ENCODE measurements at places on chromosomes 7 and 10. TPM values are rescaled to one million over a fixed set of nuclear protein-coding genes. Genes with fewer than 3 reads are reported as not detected.

CHAT gene
- not detected for total RNA-seq

OR2A42 gene
- total RNA-seq, result 0.08 TPM

FAM107B gene
- 67.2 TPM for total RNA-seq

FOXI2 gene
- total RNA-seq, result 1.1 TPM

UFSP1 gene
- total RNA-seq, result 4.6 TPM

GRID1 gene
- total RNA-seq, result 2.7 TPM

CPVL gene
- 15.6 TPM for total RNA-seq

MBLAC1 gene
- total RNA-seq, result 1.5 TPM

SEMA3A gene
- total RNA-seq, result 8.1 TPM

LIPK gene
- not detected for total RNA-seq

IL15RA gene
- 13.5 TPM for total RNA-seq

AUTS2 gene
- 119 TPM for total RNA-seq

DNA sequence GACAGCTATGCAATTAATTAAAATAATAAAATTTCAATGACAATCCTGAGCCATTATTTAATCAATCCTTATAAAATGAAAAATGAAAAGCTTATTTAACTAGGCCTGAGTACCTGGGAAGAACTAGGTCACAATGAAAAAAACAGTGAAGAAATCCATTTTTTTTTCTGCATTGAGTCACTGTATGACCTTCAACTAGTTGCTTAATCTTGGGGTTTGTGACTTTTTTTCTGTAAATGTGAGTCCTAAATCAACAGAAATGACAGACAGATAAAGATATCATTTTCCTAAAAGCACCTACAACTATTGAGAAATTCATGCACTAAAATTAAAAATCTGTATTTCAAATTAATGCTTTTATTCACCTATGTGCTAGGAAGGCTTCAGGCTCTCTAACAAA is 96.8 kb downstream of the TMEM26 start:
- no peak for DNase-seq

- DNase-seq, result peak; percentile 76
Measured at GRCh38 chr7:159012353-159013069, 132.2 kb downstream of the VIPR2 start.

GRCh38 chr7:84216472-84216871 is 21.9 kb upstream of the SEMA3A start:
- DNase-seq, result no peak

DNA sequence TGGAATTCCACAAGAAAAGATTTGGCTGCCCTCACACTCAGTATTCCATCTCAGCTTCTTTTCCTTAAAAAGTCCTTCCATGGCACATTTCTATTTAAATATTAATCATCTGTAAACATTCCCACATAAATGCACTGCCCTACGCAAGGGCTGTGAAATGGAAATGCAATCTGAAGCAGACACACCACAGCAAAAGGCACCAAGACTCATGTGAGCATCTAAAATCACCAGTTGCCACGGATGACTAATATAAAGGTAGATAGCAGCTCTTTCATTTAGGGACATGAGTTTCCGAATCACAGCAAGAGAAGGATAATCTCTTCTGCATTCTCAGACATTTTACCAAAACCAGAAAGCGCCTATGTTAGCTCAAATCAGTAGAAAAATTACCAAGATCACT is 31.6 kb downstream of the COA1 start:
- DNase-seq, result no peak

DNA sequence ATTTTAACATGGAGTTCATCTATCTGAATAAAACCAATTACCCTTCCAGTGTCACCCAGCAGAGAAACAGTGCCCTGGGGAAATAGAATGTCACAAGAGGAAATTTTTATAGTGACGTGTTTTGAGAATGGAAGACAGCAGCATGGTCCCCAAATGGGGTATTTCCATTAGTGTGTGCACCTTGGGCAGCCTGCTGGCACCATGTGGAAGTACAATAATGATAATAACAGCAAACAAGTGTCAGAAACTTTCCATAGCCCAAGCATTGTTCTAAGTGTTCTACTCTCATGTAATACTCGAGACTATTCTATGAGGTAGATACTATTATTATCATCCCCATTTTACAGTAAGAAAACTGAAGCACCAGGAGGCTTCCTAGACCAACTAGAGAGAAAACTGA is 2.2 kb upstream of the PDE1C start:
- no peak for DNase-seq

- DNase-seq, result no peak
Measured at GRCh38 chr7:135662123-135662372, 266 bp upstream of the STMP1 start.

GRCh38 chr7:22726907-22727713 is at the start of gene IL6:
Gene IL6, plus strand, starts transcription at chr7:22727200. Its CDS starts 63 bp downstream, at chr7:22727263.
- peak; percentile 73 for DNase-seq

GRCh38 chr7:47347816-47348385 is 234.0 kb downstream of the TNS3 start:
- peak; percentile 22 for DNase-seq

DNA sequence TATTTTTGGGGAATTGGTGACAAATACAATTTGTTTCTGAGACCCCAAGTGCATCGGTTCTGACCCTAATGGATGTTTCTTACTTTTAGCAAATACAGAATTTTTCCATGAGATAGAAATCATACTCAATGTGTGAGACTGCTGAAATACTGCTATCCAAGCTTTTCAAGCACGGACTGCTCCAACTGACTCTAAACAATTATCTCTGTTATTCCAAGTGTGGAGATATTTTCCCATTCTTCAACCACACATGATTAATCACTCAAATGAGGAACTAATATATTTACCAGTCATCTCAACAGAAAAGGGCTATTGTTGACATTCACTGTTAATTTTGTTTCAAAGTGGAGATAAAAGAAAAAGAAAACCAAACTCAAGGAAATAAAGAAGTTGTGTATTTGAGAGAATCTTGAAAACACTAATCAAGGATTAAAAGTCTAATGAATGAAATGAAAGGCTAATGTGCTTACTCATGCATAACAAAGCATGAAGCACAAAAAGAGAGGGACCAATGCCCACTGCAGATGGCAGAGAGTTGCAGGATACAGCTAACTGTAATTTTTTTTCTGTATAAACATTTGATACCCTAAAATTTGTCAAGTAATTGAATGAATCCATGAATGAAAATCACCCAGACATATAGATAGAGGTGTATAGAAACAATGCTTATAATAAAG is 423.6 kb downstream of the DGKB start:
- DNase-seq, result no peak

DNA sequence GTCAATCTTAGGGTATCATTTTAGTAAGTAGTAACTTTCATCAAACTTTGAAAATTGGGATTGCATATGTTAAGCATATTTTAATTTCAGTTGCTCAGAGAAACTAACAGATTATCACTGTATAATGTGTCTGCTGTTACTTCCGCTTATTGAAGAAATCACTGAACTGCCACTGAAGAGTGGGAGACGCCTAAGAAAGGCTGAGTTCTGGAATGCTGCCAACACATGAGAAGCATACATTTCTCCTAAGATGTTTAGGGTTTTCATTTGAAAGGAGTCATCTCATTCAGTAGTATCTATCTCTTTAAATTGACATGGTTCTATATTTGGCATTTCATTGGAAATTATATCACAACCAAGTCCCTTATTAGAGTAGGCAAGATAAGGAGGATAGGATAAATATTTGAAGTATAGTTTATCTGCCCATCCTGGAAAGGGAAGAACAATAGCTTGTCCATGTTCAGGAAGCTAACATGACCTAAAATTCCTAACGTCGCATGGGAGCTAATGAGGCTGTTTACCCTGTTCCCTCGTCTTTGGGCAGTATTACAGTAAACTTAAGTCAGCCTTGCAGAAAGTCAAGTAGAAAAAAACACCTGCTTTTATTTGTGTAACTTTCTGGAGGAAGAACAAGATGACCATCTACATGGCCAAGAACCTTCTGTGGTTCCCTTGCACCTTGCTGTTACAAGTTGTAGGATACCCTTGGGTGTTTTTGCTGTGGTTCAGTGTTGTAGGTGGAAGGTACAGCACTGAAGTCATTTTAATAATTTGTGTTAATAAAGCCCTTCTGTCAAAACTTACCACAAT is 67.3 kb downstream of the NHLRC2 start:
- no peak for DNase-seq

DNA sequence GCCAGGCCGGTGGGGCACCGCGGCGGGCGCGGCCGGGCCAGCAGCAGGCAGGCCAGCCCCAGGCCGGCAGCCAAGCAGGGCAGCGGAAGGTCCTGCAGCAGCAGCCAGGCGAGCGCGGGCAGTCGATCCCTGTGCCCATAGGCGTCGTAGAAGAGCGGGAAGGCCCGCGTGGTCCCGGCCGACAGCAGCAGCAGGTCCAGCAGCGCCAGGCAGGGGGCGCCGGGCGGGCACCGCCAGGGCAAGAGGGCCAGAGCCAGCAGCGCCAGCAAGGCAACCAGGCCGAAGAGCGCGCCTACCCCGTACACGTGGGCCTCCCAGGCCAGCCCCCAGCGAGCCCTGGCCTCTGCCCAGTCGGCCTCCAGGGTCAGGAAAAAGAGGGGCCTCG is 8.4 kb upstream of the RBM28 start:
- DNase-seq, result peak; percentile 60

DNA sequence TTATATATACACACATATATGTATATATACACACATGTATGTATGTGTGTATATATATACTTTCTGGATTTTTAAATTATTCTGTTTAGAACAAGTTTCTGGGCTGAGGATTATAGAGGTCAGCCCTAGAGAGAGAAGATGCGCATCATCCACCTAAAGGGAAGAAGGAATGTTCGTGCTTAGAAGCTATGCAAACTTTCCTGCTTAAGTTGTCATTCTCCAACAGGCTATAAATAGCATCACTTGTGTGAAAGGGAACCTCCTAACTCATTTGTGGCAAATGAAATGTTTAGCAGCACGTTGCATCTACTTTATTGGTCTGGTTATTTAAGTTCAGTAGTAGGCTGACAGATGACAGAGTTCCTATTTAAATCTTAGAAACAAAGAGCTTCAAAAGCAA is 23.9 kb upstream of the TPK1 start:
- no peak for DNase-seq

GRCh38 chr10:69684981-69685353 is 54.9 kb downstream of the FAM241B start:
- no peak for DNase-seq

GRCh38 chr10:110918269-110918642 is 724 bp downstream of the BBIP1 start:
- peak; percentile 97 for DNase-seq

DNA sequence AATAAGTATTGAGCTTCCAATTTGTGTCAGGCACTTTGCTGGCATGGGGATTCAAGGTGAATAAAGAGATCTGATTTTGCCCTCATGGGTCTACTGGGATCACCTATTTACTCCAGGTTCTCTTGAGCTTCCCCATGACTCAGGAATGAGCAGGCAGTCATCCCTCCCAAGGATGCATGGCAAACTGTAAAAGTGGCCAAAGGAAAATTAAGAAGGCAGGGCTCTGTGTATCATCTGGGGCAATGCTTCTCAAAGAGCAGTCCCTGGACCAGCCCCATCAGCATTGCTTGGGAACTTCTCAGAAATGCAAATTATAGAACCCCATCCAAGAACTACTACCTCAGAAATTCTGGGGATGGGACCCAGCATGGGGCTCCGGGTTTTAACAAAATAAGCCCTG is 48.7 kb downstream of the WDFY4 start:
- no peak for DNase-seq

DNA sequence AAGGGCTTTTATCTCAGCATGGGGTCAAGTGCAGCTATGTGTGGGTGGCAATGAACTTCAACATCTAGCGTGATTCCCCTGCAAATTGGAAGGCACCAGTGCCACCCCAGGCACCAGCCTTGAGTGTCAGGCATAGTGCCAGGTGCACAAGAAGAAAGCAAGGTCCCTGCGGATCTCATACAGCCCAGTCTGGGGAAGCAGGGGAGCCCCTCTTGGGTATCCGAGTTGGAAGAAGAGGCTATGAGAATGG is 269.0 kb downstream of the RPS24 start:
- no peak for DNase-seq

DNA sequence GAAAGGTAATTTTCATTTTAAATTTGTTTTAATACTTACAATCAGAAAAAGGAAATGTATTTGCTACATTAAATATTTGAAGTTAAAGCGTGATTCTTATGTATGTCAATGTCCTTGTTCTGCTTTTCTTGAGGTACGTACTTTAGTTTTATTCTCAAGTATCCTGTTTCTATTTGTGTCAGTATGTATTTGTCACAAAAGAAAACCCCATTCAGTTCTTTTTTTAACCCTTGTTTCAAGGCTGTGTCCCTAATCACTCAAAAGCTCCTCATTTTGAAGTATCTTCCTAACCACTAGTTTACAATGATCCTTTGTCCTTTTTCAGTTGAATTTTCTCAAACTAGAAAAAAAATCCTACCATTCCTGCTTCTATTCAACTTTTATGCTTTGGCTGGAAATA is 25.2 kb downstream of the NHLRC2 start:
- DNase-seq, result no peak

- no peak for DNase-seq
Measured at GRCh38 chr7:129298268-129298893, 73.6 kb downstream of the AHCYL2 start.

GRCh38 chr7:20218279-20218678 is 1.1 kb upstream of the MACC1 start:
- no peak for DNase-seq

DNA sequence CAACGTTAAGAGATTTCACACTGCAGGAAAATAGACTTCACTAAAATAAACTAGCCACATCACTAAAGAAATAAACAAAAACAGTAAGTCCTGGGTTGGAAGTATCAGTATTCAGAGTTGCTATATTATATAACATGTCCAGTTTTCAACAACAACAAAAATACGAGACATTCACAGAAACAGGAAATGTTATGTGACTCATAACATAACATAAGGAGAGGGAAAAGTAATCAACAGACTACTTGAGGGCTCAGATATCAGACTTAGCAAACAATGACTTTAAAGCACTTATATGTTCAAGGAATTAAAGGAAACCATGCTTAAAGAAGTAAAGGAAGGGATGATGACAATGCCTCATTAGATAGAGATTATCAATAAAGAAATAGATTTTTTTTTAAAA is 73.5 kb upstream of the MKLN1 start:
- DNase-seq, result no peak

DNA sequence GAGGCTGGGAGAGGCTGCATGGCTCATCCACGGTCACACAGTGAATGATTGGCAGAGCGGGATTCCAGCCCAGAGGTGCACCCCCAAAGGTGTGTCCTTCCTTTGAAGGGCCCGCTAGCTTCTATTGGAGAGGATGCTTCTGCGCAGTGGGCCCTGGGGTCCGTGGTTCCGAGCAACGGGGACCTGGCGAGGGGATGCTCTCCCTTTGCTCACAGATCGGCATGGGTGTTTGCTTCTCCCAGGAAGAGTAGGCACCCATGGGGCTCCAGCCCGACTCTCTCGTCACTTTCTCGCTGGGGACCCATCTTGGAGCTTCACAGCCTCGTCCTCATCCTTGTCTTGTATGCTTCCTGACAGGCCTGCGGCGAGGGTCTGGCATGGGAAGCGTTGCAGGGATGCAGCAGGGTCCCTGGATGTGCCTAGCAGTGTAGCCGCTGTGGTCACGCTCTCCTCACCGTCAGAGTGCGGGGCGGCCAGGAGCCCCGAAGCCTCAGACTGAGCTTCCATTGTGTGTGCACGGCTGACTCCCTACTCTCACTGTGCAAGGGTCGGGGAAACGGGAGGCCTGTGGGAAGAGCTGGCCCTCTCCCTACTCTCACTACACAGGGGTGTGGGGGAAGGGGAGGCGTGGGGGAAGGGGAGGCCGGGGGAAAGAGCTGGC is 538.5 kb upstream of the FOXK1 start:
- DNase-seq, result no peak

All from ureter (tissue), 1 donor.